ENCODE measurements at places on chromosomes 13 and 19. TPM values are rescaled to one million over a fixed set of nuclear protein-coding genes. Genes with fewer than 3 reads are reported as not detected.

Gene AXL
- 5.2 TPM for total RNA-seq

Gene UBE2L5
- not detected for total RNA-seq

Gene IFNL1
- not detected for total RNA-seq

Gene F10
- under 0.01 TPM for total RNA-seq

Gene ACER1
- total RNA-seq = not detected

Gene NOTCH3
- 5.2 TPM for total RNA-seq

Gene FCGBP
- total RNA-seq = 0.17 TPM

Gene NFIC
- total RNA-seq = 10.5 TPM

Gene NLRP11
- under 0.01 TPM for total RNA-seq

Gene ASPDH
- not detected for total RNA-seq

Gene TNNT1
- 0.77 TPM for total RNA-seq

Gene CEACAM7
- 1.9 TPM for total RNA-seq

Gene APLP1
- 1.8 TPM for total RNA-seq

Gene FFAR1
- not detected for total RNA-seq

Gene S1PR2
- total RNA-seq = 0.43 TPM

Gene TICAM1
- 2.5 TPM for total RNA-seq

Gene ZNF578
- 0.54 TPM for total RNA-seq

Gene BBC3
- total RNA-seq = 12.2 TPM

Gene FFAR2
- not detected for total RNA-seq

Gene OR10H1
- not detected for total RNA-seq

Gene CEACAM1
- 18.0 TPM for total RNA-seq

Gene NALCN
- 30.2 TPM for total RNA-seq

Gene ZNF554
- total RNA-seq = 3.4 TPM

Gene FREM2
- total RNA-seq = not detected

Gene CEACAM4
- total RNA-seq = not detected

Gene SERTM1
- 0.09 TPM for total RNA-seq

Gene STARD13
- total RNA-seq = 38.0 TPM

Gene ZNF729
- not detected for total RNA-seq

Gene ATP4B
- total RNA-seq = not detected

Gene KCNC3
- total RNA-seq = 0.43 TPM

Gene SPTBN4
- not detected for total RNA-seq

Gene FGF14
- total RNA-seq = 0.34 TPM

Gene FUT1
- total RNA-seq = 9.8 TPM

Gene GSX1
- total RNA-seq = not detected

Gene ANGPTL8
- total RNA-seq = not detected

Gene PSG4
- total RNA-seq = not detected

Gene VSIG10L
- 0.09 TPM for total RNA-seq

Gene NKPD1
- 0.11 TPM for total RNA-seq

Gene KLK14
- not detected for total RNA-seq

Gene C19orf67
- not detected for total RNA-seq

Gene C1QTNF9B
- total RNA-seq = not detected

Gene SHANK1
- total RNA-seq = not detected

Gene SHKBP1
- 24.3 TPM for total RNA-seq

Data from dermis lymphatic vessel endothelial cell (primary cell).